ENCODE measurements at places on chromosomes 7 and 10.

DNA sequence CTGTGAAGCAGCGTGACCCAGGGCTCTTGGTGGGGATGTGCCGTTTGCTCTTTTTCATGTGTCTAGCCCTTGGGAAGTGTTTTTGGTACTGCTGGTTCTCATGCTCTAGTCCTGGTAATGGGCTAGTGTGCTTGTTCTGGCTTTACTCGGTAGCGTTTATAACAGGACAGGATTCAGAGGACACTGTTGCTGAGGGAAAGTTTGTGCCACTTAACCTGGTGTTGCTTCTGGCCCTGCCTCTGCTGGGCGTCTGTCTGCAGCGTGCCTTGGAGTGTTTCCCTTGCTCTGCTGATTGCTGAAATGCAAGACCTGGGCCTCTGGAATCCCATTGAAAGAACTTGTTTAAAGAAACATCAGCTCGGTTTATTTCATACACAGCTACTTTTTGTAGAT, 35.0 kb downstream of the INPP5A start:
- DNase-seq, result no peak

DNA sequence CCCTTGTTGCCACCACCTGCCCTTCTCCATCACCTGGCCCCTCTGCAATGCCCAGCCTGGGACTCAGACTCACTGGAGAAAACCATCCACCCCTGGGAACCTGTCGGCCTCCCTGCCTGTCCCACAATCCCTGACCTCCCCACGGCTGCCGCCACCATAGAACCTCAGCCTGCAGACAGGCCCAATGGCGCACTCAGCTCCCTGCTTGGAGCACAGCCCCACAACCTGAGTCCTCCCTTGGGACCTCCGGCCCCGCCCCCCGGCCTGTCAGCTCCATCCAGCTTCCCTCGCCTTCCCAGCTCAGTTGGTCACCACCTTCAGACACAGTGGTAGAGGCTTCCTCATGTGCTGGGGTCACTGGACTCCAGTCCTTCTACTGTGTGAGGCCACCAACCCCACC, 41.1 kb downstream of the PARP12 start:
- DNase-seq, result no peak

GRCh38 chr10:14240253-14241189, 90.2 kb downstream of the FRMD4A start:
- no peak for DNase-seq

- DNase-seq, result no peak
These were observed 39.5 kb downstream of the DIP2C start for GRCh38 chr10:649798-650440.

GRCh38 chr10:2144584-2144983, 407.3 kb upstream of the ADARB2 start:
- DNase-seq, result no peak

- DNase-seq, result no peak
These were observed 37.2 kb downstream of the EXOC4 start for GRCh38 chr7:133290041-133290440.

DNA sequence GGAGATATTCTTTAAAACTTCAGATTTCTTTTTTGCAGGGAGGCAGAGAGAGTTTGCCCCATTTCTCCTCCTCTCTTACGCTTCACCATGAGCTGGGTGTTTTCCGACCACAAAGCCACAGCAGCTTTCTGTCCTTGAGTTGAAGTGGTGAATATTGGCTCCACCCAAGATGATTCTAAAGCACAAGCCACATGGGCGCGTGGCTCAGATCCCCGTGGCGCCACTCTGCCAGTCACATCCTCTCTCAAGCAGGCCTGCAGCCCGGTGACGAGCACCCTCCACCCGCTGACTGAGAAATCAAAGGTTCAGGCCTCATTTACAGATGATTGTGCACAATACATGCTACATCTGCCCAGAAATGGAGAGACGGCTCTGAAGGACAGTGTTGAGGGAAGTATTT, 27.6 kb upstream of the RNF32 start:
- no peak for DNase-seq

- DNase-seq, result no peak
These were observed 42.3 kb downstream of the ZNF727 start for GRCh38 chr7:64087501-64087900.

DNA sequence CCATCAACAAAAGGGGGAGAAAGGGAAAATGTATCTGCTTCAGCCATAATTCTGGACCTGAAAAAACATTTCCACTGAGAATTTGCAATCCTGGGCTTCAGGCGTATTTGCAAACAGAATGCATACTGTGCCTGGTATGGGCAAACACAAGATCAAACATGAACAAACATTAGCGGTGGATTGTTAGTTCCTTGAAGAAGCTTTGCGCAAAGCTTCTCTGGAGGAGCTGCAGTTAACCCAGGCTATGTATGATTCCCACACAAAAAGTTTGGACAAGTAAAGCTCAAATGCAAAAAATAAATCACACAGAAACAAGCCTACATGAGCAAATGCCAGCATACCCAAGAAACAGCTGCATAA, 20.4 kb upstream of the HILPDA start:
- no peak for DNase-seq

DNA sequence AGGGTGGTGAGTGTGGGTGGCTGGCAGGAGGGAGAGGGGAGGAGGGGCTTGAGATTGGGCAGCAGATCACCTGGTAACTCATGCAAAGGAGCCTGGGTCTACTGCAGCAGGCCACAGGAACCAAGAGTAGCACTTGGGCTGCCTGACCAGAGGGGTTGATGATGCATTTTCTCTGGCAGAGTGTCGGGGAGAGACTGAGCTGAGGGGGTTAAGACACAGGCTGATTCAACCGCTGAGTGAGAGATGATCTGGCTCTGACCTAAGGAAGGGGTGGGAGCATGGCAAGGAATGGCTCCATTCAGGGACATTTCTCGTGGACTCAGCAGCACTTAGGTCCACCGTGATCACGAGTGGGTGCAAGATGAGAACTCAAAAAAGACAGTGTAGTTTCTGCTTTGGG, 115.5 kb upstream of the STK17A start:
- no peak for DNase-seq
